ENCODE measurements at places on chromosomes 2 and 18.

DNA sequence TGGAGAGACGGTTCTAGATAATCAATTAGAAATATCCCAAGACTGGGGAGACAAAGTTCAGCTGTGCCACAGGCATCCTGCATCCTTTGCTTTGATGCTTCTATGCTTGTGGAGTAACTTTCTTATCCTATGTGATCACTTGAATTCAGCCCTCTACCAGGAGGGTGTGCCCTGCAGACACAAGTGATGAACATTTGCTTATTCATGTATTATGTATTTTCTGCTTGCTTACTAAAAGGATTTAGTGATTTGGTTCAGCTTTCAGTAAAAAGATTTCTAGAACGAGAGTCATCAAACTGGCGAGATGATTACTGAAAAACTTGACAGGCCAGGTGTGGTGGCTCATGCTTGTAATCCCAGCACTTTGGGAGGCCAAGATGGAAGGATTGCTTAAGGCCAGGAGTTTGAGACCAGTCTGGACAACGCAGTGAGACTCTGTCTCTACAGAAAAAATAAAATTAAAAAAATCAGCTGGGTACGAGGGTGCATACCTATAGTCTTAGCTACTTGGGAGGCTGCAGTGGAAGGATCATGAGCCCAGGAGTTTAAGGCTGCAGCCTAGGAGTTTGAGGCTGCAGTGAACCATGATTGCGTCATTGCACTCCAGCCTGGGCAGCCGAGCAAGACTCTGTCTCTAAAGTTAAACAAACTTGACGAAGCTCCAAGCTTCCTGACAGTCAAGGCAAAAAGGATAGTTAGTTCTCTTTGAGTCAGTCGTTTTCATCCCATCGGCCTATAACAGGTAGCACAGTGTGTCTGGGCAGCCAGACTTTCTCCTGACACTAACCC lies 13.3 kb downstream of the HK2 start:
- DNase-seq: no peak

DNA sequence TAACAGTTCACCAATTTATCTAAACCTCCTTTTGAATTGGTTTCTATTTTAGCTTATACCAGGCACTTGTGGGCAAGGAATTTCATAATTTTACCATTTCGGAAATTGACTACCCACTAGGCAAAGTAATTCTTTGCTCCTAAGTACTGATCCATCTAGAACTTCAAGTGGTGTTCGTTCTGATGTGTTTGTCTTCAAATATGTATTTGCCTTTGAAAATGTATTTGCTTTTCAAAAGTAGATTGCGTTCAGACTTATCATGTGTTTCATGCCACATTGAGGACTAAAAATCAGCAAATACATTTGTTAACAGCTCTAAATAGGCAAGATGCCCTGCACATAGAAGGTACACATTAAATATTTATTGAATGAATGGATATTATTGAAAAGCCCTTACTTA lies 26.7 kb downstream of the IFIH1 start:
- DNase-seq: no peak

DNA sequence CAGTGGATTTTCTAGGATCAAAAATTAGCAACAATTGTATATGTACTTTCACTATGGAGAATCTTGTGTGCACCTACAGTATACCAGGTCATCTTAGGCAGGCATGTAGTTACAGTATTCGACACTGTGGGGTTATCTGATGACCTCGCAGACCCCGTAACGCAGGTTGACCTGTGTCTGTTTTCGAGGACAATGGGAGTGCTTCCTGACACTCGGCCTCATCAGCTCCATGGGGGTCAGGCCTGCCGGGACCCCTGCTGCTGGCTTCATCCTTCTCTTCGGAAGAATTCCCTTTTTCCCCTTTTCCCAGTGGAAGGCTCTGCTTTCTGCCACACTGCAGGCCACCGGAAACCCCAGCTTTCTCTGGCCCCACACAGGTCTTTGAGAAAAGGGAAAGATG lies 102.8 kb upstream of the TMEM18 start:
- no peak for DNase-seq

DNA sequence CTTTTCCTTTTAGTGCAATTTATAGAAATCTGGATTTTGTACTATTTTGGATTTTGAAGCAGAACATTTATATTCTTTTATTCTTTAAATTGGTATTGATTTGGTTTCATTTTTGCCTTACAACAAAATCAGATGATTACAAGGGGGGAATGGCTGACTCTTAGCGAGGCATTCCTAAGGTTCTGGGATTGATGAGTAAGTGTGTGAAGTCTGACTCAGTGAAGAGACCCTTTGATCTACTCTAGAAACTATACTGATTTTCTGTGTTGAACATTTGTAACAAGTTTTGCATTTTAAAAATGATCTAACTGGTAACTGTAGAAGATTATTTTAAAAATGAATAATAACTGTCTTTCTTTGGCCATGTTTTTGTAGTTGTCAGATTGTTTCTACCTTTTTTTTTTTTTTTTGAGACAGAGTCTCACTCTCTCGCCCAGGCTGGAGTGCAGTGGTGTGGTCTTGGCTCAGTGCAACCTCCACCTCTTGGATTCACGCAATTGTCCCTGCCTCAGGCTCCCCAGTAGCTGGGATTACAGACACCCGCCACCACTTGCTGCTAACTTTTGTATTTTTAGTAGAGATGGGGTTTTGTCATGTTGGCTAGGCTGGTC lies 48.7 kb downstream of the TTC39C start:
- no peak for DNase-seq

GRCh38 chr2:133561045-133561852 lies 7.0 kb downstream of the NCKAP5 start:
- DNase-seq: no peak

- DNase-seq: no peak
These were observed 45.5 kb downstream of the ZFP36L2 start for GRCh38 chr2:43180897-43181296.

DNA sequence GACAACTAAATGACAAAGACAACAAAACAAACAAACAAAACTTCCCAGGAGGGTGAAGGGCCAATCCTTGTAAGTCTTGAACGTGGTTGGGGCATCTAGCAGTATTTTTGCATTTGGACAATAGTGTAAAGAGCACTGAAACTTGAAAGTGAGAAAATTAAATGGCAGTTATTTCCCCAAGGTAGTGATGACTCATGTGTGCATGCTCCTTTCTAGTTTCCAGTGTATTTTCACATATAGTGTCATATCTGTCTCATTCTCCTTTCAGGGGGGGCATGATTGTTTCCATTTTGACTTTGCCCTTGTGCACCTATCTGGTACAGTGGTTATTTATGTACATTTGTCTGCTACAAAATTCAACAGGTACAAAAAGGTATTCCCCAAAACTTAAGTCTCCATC lies 39.5 kb downstream of the CERS6 start:
- DNase-seq: no peak

GRCh38 chr2:142033393-142033792 lies 97.4 kb downstream of the LRP1B start:
- no peak for DNase-seq

DNA sequence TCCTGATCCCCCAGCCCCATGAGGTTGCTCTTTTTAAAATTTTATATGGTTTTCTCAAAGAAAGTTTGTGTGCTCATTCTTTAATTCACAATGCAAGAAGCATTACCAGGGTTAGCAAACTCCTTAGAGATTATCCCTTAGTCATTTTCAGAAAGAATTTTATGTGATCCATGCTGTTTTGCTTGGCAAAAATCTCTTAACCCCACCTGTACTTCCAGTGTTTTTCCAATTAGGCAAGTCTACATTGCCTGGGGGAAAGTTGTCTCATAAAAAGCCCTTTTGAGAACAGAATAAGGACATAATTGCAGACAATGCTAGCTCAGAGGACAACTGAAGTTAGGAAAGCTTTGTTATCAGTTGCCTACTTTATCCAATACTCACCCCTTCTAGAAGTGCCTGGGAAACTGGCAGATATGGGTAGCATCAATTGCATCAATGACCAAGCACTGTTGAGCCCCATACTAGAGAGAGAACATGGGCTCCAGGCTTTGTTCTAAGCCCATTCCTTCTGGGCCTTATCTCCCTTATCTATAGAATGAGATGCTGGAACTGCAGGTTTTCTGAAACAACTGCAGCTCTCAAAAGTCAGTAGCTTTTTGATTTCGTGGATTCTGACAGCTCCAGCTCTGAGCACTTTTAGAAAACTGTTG lies 265.9 kb upstream of the SPHKAP start:
- no peak for DNase-seq

- no peak for DNase-seq
These were observed 54.8 kb upstream of the NDUFV2 start for GRCh38 chr18:9047715-9048114.

- DNase-seq: no peak
These were observed 31.7 kb upstream of the TTC32 start for GRCh38 chr2:19933351-19933981.

GRCh38 chr2:8589721-8590120 lies 92.1 kb upstream of the ID2 start:
- DNase-seq: no peak

- DNase-seq: no peak
These were observed 207.5 kb upstream of the FBXO11 start for GRCh38 chr2:48113767-48114166.

DNA sequence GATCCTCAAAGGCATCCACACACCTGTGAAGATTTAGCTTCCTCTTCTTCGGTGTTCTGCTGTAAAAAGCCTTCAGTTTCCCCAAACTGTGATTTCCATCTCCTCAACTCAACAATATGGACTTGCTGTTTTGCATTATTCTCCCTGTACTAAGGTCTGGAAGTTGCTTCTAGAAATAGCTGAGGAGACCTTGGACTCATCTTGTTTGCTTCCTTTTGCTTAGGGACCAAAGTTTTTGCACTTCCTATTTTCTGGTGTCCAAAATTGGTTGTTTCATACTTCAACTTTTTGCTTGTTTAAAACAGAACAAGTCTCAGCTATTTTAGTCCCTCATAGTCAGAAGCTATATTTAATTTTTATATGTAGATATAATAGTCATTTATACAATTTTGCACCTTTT lies 201.9 kb upstream of the COPS8 start:
- no peak for DNase-seq

DNA sequence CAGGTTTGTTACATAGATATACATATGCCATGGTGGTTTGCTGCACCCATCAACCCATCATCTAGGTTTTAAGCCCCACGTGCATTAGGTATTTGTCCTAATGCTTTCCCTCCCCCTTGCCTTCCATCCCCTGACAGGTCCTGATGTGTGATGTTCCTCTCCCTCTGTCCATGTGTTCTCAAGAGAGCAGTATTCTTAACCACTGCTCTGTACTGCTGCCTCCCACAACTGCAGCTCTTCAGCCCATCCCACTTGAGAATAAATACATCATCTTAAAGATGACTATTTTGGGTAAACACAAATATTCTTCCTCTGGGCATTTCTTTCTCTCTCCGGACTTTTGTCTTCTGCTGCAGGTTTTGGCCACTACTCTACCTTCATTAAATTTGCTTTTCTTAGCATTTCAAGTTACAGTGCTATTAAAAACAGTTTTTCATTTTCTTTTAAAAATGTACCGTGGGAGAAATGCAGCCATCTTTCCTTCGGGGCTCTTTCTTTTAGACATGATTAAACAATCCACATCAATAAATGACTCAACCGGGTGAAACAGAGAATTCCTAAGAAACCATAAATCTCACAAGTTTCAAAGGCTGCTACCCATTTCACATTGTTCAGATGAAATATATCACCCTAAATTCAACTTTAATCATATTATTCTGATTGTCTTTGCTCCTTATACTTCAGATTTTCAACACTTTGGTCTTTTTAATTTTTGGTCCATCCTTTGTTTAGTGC lies 323.4 kb downstream of the GALNT13 start:
- no peak for DNase-seq

DNA sequence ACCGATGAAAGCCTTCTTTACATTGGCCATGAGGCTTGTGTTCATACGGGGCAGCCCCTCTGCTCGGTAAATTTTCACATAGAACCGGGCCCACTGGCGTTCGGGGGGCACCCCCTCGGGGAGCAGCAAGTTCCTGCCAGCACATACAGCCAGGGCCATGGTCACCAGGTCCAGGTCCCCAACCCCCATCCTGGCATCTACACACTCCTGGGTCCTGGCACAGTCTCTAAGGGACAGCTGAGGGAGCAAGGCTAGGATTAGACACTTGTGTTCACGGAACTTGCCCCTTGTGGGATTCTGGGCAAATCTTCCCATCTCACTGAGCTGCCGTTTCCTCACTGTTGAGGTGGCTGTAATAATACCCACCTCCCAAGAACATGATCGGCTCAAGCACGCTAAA lies 5.6 kb upstream of the OTOF start:
- DNase-seq: no peak

GRCh38 chr2:233816771-233817170 lies 37.6 kb downstream of the HJURP start:
- DNase-seq: no peak

GRCh38 chr2:38718601-38719000 lies 32.6 kb downstream of the SRSF7 start:
- no peak for DNase-seq

DNA sequence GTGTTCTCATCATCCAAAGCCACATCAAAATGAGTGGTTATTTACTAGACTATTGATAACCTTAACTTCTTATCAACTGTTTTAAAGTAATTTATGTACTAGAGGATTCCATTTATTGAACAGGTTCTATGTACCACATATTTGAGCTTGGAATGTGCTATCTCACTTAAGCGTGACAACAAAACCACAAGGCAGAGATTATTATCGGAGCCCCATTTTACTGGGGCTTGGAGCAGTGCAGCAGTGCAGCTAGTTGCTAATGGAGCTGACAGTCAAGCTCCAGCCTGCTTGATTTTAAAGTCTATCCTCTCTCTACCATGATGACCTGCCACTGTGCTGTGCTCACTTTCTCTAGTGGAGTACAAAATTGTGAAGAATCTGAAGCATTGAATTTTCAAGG lies 24.6 kb downstream of the GCG start:
- no peak for DNase-seq

- DNase-seq: no peak
These were observed 60.9 kb downstream of the HDAC4 start for GRCh38 chr2:239339726-239340601.

DNA sequence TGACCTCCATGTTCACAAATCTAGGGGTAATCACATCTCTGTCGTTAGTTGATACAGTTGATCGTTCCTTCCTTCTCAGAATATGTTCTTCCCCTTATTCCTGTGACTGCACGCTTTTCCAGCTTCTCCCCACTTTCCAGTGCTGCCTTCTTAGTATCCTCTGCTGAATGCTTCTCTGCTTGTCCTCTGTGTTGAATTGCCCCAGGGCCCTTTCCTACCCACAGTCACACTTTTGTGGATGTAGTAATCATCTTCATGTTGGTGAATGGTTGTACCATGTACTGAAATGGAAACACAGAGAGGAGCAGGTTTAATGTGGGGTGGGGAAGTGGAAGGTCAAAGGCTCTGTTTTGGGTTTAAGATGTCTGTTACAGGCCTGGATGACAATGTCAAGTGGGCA lies 47.2 kb downstream of the EML6 start:
- no peak for DNase-seq

DNA sequence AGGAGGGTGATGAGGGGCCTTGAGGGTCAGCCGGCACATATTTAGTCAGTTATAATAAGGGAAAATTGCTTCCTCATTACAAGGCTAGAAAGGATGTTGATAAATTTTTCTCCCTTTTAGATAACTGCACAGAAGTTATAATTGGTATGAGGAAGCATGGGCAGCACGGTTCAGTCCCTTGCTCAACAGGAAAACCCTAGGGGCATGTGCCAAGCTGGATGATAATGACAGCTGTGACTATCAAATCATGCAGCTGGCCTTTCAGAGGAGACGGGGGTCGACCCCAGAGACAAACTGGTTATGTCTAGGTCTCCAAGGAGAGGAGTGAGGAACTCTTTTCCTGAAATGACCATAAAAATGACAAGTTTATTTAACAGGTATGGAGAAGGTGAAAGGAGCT lies 448.1 kb upstream of the VRK2 start:
- no peak for DNase-seq
